ENCODE measurements at places on chromosomes 1 and 21. TPM values are rescaled to one million over a fixed set of nuclear protein-coding genes. Genes with fewer than 3 reads are reported as not detected.

The KCNJ10 gene
- not detected for total RNA-seq

The MAP3K21 gene
- 5.5 TPM for total RNA-seq

The RHCE gene
- 0.45 TPM for total RNA-seq

The TTF2 gene
- 104 TPM for total RNA-seq

The HTR1D gene
- total RNA-seq, result not detected

The RIPK4 gene
- 0.24 TPM for total RNA-seq

The AMY2A gene
- not detected for total RNA-seq

The EXOC8 gene
- total RNA-seq, result 14.4 TPM

The SRSF11 gene
- total RNA-seq, result 156 TPM

The MAB21L3 gene
- not detected for total RNA-seq

The TFF3 gene
- not detected for total RNA-seq

The RHOC gene
- total RNA-seq, result 50.1 TPM

The CASQ1 gene
- total RNA-seq, result not detected

DNA sequence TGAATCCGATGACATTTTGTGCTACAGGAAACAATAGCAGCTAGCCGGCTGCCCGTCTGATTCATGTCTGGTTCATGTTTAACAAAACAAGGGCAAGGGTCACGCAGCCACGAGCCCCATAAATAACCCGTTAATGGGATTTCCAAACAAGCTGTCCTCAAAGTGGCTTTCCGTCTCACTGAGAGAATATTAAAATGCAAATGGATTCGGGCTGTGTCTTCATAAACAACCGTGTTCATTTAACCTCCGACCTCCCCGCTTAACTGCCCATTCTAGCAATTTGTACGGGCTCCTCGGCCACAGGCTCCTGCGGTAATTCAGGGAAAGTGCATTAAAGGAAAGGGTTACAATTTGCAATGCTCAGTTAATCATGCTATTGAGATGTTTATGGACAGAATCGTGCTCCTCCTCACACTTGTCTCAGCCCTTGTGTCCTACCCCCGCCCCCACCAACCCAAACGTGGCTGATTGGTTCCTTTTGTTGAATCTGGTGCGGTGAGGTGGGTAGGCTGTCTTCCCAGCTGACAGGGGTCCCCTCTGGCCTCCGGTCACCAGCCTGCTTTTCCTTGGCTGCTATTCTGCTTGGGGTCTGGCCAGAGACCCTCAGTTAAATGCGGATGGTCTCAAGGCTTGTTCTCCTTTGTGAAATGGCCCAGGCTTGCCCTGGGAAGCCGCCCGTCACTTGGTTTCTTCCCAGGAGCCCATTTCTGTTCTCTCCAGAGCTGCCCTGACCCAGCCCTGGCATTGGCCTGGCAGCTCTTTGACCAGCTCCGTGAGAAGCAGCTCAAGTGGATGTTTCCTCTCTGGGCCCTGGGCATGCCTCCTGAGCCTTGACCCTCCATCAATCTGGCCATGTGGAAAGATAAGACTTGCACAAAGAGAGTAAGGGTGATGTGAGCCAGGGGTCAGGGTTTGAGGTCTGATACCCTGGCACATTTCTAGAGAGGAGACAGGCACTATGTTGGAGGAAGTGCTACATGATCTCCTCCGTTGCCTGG lies 200.7 kb upstream of the POU3F1 start:
- H3K36me3 ChIP-seq, result no peaks in the 10 kb centered on the region
- no peak overlapping the region for H3K27ac ChIP-seq
- H3K27me3 ChIP-seq, result peaks cover 21% of the 10 kb centered on the region
- DNase-seq, result no peak

DNA sequence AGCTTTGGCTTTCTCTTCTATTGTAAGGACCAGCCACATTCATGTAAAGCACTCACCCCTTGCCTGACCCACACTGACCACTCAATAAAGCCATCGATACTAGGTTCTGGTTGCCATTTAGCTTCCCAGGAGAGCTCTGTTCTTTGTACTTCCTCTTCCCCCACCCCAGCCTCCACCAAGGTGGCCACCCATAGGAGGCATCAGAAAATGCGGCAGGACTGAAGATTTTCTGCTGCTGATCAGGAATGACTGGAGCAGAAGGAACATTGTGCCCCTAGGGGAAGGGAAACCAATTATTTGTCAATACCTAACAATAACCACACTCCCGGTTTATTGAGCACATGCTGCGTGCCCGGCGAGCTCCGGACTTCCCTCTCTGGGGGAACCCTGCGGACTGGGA lies 5.2 kb upstream of the SMIM12 start:
- peak overlapping the region; percentile 52 for H3K4me3 ChIP-seq
- no peak for DNase-seq
- peak overlapping the region; percentile 50 for H3K27ac ChIP-seq
- H3K4me1 ChIP-seq, result peaks cover 24% of the 10 kb centered on the region
- H3K36me3 ChIP-seq, result no peaks in the 10 kb centered on the region
- H3K27me3 ChIP-seq, result no peaks in the 10 kb centered on the region

- no peak overlapping the region for H3K27ac ChIP-seq
- H3K4me1 ChIP-seq, result no peaks in the 10 kb centered on the region
- no peaks in the 10 kb centered on the region for H3K36me3 ChIP-seq
- H3K27me3 ChIP-seq, result peaks cover 17% of the 10 kb centered on the region
Measured at GRCh38 chr1:115539736-115540135, 102.0 kb upstream of the VANGL1 start.

DNA sequence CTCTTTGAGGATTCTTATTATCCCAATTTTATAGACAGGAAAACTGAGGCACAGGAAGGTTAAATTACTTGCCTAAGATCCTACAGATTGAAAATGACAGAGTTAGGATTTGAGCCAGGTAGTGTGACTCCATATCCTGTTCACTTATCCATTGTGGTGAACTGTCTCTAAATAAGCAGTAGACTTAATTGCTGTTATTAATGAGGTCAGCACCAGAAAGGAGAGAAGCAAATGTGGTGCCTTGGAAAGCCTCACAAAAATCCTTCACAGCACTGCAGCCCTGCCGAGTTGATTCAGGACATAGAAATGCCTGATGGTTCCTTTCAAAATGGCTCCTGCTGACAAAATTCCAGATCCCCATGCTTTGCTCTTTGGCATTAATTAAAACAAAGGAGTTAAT lies 193.3 kb upstream of the BEND5 start:
- peaks cover 2% of the 10 kb centered on the region for H3K27me3 ChIP-seq
- no peaks in the 10 kb centered on the region for H3K36me3 ChIP-seq
- DNase-seq, result no peak
- no peaks in the 10 kb centered on the region for H3K4me1 ChIP-seq
- no peak overlapping the region for H3K27ac ChIP-seq

- H3K4me3 ChIP-seq, result no peak overlapping the region
- no peak for DNase-seq
- H3K27ac ChIP-seq, result peak overlapping the region; percentile 51
- H3K4me1 ChIP-seq, result peaks cover 50% of the 10 kb centered on the region
- H3K36me3 ChIP-seq, result peaks cover 37% of the 10 kb centered on the region
- no peaks in the 10 kb centered on the region for H3K27me3 ChIP-seq
Measured at GRCh38 chr21:39180429-39181019, 2.7 kb downstream of the PSMG1 start.

DNA sequence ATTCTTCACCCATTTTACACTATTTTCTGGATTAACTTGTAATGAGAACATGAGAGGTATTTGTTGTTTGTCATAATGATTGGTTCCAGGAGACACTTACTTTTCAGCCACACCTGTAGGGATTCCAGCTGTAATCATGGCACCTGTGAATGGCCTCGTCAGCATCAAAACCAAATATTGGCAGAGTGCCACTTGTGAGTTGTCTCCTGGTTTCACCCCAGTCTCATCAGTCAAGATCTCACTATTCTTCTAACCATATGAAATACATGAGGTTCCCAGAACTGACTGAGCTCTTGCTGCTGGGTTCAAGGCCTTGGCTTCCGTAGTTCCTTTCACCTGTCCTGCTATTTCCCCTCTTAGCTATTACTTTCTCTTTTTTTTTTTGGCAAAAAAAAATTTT lies 246.6 kb upstream of the ADGRL2 start:
- H3K4me1 ChIP-seq, result peaks cover under 1% of the 10 kb centered on the region
- DNase-seq, result no peak
- no peak overlapping the region for H3K4me3 ChIP-seq
- H3K36me3 ChIP-seq, result no peaks in the 10 kb centered on the region
- no peaks in the 10 kb centered on the region for H3K27me3 ChIP-seq

- H3K27me3 ChIP-seq, result no peaks in the 10 kb centered on the region
- H3K27ac ChIP-seq, result no peak overlapping the region
- peaks cover 22% of the 10 kb centered on the region for H3K4me1 ChIP-seq
- peaks cover 16% of the 10 kb centered on the region for H3K36me3 ChIP-seq
Measured at GRCh38 chr1:46244656-46245371, 2.7 kb upstream of the RAD54L start.

- H3K27me3 ChIP-seq, result no peaks in the 10 kb centered on the region
- H3K27ac ChIP-seq, result no peak overlapping the region
- no peak overlapping the region for H3K4me3 ChIP-seq
- no peaks in the 10 kb centered on the region for H3K36me3 ChIP-seq
- DNase-seq, result no peak
Measured at GRCh38 chr1:243266231-243266630, 10.4 kb downstream of the SDCCAG8 start.

GRCh38 chr1:234743791-234744611 lies 134.0 kb upstream of the IRF2BP2 start:
- H3K27ac ChIP-seq, result no peak overlapping the region
- DNase-seq, result no peak
- no peaks in the 10 kb centered on the region for H3K36me3 ChIP-seq
- no peaks in the 10 kb centered on the region for H3K27me3 ChIP-seq
- H3K4me1 ChIP-seq, result no peaks in the 10 kb centered on the region
- H3K4me3 ChIP-seq, result no peak overlapping the region

DNA sequence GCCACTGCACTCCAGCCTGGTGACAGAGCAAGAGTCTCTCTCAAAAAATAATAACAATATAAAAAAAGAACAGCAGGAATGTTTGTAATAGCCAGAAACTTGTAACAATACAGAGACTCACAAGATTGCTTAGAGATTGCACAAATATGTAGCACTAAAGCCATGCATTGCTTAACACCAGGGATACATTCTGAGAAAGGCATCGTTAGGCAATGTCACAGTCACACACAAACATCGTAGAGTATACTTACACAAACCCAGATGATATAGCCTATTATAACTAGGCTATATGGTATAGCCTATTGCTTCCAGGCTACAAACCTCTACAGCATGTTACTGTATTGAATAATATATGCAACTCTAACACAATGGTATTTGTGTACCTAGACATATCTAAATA lies 45.3 kb downstream of the GPATCH2 start:
- no peaks in the 10 kb centered on the region for H3K27me3 ChIP-seq
- peaks cover 9% of the 10 kb centered on the region for H3K36me3 ChIP-seq
- H3K4me1 ChIP-seq, result no peaks in the 10 kb centered on the region
- no peak overlapping the region for H3K27ac ChIP-seq

DNA sequence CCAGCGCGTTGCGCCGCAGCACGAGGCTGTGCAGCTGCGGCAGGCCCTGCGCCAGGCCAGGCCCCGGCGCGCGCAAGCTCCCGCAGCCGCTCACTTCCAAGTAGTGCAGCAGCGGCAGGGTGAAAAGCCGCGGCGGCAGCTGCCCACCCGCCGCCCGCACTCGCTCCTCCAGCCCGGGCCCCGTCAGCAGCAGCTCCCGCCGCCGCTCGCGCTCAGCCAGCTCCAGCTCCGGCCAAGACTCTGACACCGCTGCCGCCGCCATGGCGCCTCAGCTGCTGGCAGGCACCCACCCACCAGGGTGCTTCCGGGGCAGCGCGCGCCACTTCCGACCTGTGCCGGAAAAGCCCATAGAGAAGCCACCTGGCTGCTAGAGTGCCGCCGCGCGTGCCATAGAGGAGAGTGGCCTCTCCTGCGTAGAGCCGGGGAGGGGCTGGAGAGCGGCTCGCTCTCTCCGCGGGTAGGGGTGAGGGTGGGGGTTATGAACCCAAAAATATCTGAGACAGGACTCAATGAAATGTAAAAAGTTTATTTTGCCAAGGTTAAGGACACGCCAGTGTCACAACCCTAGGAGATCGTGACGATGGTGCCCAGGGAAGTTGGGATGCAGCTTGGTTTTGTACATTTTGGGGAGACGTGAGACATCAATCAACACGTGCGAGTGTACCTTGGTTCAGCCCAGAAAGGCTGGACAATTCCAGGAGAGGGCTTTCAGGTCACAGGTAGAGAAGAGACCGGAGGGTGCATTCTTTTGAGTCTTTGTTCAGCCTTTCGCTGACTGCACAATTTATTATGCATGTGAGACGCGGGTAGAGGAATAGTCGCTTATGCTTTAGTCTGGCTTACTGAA lies at the start of gene LRRC47:
TSS of gene LRRC47 (minus strand) at position 284 of the 847 bp plus-strand sequence. CDS start at position 262, 22 bp downstream.
- peaks cover 7% of the 10 kb centered on the region for H3K27me3 ChIP-seq
- H3K4me1 ChIP-seq, result peaks cover 47% of the 10 kb centered on the region
- DNase-seq, result peak; percentile 96
- peak within 1 kb of the TSS; percentile 94 for H3K4me3 ChIP-seq
- peak within 1 kb of the TSS; percentile 87 for H3K27ac ChIP-seq

GRCh38 chr1:212498283-212499040 lies 65.7 kb downstream of the NENF start:
- no peak overlapping the region for H3K27ac ChIP-seq
- H3K4me1 ChIP-seq, result no peaks in the 10 kb centered on the region
- H3K27me3 ChIP-seq, result peaks cover 6% of the 10 kb centered on the region

DNA sequence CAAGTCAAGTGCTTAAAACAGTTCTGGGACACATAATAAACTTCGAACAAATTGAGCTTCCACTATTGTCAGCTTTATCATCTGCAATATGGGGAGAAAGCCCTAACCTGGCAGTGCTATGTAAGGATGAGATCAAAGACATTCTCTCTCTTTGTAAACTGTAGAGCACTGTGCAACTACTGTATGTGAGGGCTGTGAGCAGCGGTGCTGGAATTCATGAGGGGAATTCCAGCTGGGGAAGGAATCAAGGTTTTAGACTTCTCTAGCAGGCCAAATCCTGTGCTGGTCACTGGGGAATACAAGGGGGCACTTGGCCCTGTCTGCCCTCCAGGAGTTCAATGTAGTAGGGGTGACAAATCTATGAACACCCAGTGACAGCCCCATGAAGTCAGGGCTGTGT lies 9.3 kb downstream of the FAM151A start:
- H3K36me3 ChIP-seq, result no peaks in the 10 kb centered on the region
- no peaks in the 10 kb centered on the region for H3K4me1 ChIP-seq
- no peak overlapping the region for H3K4me3 ChIP-seq
- no peaks in the 10 kb centered on the region for H3K27me3 ChIP-seq
- no peak for DNase-seq
- H3K27ac ChIP-seq, result no peak overlapping the region

- H3K27me3 ChIP-seq, result no peaks in the 10 kb centered on the region
- no peaks in the 10 kb centered on the region for H3K36me3 ChIP-seq
- DNase-seq, result no peak
- H3K27ac ChIP-seq, result no peak overlapping the region
- H3K4me1 ChIP-seq, result no peaks in the 10 kb centered on the region
Measured at GRCh38 chr1:180143359-180143758, 11.3 kb upstream of the QSOX1 start.

DNA sequence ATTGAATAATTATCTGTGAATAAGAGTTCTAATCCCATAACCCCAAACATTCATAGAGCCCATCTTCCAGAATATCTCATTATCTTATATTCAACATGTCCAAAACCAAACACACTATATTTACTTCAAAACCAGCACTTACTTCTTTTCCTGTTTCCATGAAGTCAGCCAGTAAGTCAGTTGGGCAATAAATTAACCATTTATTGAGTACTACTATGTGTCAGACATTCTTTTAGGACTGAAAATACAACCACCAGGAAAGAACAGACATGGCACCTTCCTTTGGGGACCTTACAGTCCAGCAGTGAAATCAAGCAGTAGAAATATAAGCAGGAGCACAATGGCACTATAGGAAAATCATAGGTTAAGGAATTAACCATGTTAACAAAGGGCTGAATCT lies 8.8 kb downstream of the AK5 start:
- H3K27ac ChIP-seq, result no peak overlapping the region
- DNase-seq, result no peak
- H3K4me1 ChIP-seq, result no peaks in the 10 kb centered on the region
